ENCODE measurements at places on chromosomes 2 and 18.

GRCh38 chr18:58180738-58181353 is 136.8 kb downstream of the NEDD4L start:
- DNase-seq, result peak; percentile 74

DNA sequence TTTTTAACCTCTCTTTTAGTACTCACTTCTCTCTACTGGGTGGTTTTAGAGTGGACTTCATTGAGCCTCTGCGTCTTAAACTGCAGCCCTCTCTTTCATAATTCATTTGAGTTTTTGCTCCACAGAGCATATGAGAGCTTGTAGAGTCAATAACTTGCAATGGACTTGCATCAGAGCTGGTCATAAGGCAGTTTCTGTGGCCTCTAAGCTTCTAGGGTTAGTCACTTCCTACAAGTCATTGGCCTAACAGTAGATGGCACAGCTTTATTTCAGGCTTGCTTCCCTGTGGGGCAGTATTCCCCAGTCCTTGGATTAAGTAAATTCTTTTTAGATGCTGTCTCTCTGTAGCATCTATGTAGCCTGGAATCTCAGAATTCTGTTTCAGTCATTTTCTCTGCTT is 1435.7 kb downstream of the LRP1B start:
- no peak for DNase-seq

GRCh38 chr18:59833785-59834184 is 66.0 kb upstream of the PMAIP1 start:
- DNase-seq, result peak; percentile 55

- no peak for DNase-seq
These were observed 168.1 kb upstream of the RMP24 start for GRCh38 chr18:35804377-35804776.

- no peak for DNase-seq
These were observed 946.9 kb upstream of the SOX11 start for GRCh38 chr2:4745056-4745991.

DNA sequence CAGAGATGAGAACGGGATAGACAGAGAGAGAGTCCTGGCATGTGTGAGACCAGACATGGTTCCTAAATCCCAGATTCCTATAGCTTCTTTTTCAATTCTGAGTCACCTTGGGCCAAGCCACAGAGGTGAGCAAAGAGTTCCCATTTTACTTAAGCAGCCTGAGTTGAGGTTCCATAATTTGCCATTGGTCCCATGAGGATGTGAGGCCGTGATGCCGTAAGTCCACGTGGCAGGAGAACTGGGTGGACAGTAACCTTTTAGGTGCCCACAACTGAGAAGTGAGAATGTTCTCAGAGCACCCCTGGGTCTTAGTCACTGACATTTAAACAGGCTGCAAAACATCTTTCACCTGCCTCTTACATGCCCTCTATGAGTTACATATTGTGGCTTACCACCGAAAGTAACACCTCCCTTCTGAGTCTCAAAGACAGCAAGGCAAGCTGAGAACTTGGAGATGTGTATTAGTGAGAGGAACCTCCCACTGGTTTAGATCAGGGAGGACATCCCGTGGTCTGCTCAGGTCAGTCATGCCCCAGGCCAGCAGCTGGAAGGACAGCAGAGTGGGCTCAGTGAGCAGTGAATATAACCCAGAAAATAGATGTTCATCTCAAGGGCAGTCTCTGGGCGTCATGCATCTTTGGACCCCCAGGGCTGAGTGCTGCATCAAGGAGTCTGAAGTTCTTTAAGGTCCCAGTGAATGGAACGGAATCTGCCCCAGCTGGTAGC is 127.9 kb upstream of the LGALSL start:
- DNase-seq, result peak; percentile 81

DNA sequence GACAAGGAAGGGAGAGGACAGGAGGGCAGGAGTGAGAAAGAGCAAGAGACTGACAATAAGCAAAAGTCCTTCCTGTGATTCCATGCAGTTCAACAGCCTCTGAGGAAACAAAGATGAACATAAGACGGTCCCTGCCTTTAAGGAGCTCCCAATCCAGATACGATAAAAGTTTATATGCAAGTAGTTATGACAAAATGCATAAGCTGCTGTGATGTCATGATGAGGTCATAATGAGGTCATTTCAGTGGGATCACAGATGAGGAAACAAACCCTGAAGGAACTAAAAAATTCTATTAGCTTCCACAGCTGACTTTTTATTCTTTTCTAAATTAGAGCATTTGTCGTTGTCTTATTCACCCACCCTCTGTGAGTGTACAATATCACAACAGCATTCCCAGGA is 458.5 kb upstream of the ACVR2A start:
- DNase-seq, result no peak

DNA sequence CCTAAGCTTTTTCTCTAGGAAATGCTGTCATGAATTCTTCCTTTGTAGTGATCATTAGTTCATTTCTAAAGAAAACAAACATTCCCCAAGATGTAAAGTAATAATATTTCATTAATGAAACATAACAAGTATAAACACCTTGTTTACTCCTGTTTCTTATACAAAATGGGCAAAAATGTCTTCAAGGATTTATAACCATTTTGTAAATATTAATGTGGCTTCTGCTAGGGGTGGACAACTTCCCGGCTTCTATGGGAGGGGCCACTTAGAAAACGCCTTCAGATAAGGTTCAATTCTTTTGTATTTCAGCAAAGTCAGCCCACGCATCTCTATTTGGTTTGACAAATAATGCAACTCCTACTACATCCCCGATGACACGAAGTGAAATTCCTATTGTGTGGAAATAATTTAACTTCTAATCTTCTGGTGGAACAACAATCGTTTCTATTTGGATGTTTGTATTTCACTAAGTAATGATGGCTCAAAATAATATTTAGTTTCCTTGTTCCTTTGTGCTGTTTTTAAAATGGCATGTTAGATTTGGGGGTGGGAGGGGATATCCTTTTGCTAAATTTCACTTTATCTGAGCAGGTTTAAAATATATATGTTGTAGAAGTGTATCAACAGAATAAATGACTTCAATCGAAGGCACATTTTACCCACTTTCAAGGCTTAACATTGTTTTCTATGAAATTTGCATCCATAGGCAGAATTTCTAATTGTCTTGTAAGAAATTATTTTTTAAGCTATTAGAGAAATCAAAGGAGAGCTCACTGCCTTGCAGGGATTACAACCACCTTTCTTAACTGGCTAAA is 14.7 kb upstream of the HOXD1 start:
- no peak for DNase-seq

DNA sequence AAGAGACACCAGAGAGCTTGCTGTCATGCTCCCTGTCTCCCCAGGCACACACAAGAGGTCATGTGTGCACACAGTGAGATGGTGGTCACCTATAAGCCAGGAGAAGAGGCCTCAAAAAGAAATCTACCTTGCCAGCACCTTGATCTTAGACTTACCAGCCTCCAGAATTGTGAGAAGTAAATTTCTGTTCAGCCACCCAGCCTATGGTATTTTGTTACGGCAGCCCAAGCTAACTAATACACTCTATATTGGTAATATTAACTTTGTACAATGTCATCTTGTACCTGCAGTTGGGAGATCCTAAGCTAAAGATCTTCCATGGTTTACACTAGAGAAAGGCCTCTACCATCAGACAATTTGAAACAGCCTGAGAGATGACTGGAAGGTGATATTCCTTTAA is 21.2 kb downstream of the RTN4 start:
- DNase-seq, result no peak

DNA sequence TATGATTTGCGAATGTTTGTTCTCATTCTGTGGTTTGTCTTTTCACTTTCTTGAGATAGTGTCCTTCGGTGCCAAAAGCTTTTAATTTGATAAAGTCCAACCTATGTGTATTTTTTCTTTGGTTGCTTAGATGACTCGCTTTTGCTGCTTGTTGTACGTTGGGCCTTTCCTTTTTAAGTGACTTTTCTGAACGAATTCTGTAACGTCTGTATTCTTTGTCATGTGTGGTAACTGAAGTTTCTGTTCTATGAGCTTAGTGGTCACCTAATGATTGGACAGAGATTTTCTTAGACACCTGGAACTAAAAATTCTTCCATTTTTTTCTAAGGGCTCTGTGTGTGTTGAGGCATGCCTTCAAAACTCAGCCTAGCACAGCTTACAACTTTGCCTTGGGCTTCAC is 19.6 kb upstream of the PROKR1 start:
- no peak for DNase-seq

DNA sequence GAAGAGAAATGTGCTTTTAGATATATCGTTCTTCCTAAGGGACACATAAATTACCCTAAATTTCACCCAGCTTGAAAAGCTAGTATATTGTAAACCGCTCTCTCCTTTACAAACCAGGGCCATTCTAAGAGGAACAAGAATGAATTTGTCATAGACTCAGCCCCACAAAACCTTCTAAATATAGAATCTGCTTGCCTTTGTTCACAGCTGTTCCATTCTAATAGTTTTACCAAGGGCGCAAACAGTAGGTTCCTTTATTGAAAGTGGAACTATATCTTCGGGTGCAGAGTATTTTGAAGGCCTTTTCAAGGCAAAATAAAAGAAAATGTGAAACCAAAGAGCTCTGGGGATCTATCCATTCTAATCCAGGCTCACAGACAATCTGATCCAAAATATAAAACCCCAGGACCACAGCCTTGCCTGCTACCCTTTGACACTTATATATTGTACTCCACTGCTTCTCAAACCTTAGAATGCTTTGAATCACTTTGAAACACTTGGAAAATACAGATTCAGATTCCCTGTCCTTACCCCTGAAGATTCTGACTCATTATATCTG is 316.8 kb downstream of the PAX3 start:
- no peak for DNase-seq

DNA sequence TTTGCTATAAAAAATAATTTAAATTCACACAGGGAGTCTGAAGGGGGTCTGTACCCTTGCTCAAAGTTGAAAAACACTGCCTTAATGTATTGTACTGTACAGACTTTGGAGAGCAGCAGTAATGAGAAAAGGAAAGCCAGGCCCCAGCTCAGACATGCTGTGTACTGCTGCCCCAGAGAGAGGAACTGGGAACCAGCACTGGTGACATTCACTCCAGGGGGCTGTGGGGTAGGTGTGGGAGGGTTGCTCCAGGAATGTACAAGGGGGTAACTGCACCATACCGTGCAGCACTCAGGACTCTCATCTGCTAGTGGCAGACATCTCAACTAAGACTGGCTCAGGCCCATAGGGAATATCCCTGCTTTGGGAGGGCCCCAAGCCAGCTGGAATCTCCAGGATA is 146.0 kb upstream of the RMP24 start:
- DNase-seq, result no peak

DNA sequence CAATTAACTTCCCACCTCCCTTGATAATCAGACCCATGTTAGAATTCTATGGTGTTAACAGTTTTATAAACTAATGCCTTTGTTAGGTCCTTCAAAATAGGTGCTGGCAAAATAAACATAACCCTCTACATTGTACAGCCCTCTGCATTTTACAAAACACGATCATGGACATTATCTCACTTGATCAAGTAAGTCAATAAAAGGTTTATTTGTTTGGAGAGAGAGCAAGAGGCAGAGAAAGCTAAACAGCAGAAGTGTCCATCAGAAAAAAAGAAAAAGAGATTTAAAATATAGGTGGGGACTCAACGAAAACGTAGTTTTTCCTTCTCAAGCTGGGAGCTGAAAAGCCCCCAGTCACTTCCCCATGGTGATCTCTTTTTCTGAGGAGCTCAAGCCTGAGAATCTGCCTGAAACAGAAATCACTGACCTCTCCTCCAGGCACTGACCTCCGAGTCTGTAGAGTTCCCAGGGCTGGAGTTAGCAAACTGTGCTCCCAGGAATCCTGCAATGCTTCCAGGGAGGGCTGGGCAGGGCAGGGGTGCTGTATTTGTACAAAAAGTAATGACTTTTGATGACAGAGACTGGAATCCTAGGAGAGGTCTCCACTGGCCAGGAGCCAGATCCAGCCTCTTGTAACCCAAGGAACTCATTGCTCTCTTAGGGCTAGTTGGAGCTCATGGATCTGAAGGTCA is 137.8 kb upstream of the KLHL29 start:
- no peak for DNase-seq
